DND-41 (cell line): ENCODE measurements at places on chromosomes 1 and 21.

GRCh38 chr1:78441921-78442320, 48.9 kb upstream of the PTGFR start:
- DNase-seq: no peak

GRCh38 chr1:27416387-27417111, 24.1 kb downstream of the GPR3 start:
- peak; percentile 53 for DNase-seq

DNA sequence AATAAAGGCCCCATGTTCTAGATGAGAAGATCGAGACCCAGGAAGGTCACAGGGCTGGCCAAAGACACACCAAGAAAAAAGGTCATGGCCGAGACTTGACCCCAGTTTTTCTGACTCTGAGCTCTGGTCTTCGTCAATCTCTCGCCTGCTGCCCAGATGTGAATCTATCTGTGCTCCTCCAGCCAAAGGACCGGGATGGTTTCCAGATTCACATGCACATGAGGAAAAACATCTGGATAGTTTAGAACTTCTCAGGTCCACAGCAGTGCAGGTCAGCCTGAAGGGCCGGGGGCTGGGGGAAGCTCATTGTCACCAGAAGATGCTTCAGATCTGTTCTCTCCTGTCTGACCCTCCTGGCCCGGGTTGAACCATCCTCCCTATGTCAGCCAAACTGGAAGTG, 49.0 kb downstream of the KCNN3 start:
- DNase-seq: no peak

DNA sequence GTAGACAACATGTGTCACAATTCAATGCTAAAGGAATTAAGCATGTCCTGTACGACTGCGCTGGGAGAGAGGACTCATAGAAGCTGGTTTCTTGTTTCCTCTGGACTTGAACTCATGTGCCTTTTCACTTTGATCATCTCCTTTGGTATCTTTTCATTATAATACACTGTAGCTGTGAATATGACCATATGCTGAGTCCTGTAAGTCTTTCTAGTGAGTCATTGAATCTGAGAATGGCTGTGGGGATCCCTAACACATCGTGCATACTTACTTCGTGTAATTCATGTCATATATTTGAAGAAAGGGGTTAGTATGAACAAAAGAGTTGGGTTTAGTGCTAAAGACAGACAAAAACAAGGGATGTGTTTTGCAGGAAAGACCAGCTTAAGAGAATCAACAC, 148.1 kb upstream of the RUNX1 start:
- no peak for DNase-seq

- no peak for DNase-seq
These were observed 8.6 kb downstream of the IL22RA1 start for GRCh38 chr1:24134376-24134775.

GRCh38 chr1:204971517-204972336, 71.3 kb upstream of the CNTN2 start:
- no peak for DNase-seq

- no peak for DNase-seq
These were observed 100.4 kb upstream of the BRINP3 start for GRCh38 chr1:190578017-190578416.
